Islet precursor cell (in vitro differentiated cells): ENCODE measurements at places on chromosomes 4 and X.

DNA sequence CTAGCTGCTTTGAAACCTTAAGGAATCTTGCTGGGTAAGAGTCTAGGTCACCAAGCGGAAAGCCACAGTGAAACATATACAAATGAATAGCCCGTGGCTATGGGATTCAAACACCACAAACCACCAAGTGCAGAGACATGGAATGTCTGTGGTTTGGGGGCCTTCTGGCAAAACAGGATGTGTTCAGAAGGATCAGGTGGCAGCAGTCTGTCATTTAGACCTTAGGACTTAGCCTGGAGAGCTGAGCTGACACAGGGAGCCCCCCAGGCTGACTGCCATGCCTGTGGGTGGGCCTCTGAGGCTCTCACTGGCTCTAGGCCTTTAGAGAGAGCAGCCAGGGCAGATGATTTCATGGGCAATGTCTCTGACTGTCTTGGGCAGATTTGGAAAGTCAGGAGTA lies 225.6 kb downstream of the FBXW7 start:
- peak; percentile 98 for DNase-seq

GRCh38 chr4:185143601-185143969 lies 519 bp downstream of the SLC25A4 start:
- peak; percentile 72 for DNase-seq

- DNase-seq: no peak
These were observed 163.8 kb upstream of the PGRMC2 start for GRCh38 chr4:128451270-128451905.

DNA sequence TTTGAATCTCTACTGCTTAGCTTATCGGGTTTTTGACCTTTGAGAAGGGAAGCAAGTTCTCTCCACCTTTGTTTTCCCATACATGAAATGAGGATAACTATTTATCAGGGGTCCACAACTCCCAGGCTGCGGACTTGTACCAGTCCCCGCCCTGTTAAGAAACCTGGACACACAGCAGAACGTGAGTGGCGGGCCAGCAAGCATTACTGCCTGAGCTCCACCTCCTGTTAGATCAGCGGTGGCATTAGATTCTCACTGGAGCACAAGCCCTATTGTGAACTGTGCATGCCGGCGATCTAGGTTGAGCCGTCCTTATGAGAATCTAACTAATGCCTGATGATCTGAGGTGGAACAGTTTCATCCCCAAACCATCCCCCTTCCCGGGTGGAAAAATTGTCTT lies 579.5 kb downstream of the GALNTL6 start:
- DNase-seq: no peak

GRCh38 chr4:137997496-137997895 lies 244.7 kb downstream of the SLC7A11 start:
- no peak for DNase-seq
